ENCODE measurements at places on chromosomes 7 and 10. TPM values are rescaled to one million over a fixed set of nuclear protein-coding genes. Genes with fewer than 3 reads are reported as not detected.

KIF11 gene
- total RNA-seq: 1.8 TPM

C10orf62 gene
- total RNA-seq: not detected

DNA sequence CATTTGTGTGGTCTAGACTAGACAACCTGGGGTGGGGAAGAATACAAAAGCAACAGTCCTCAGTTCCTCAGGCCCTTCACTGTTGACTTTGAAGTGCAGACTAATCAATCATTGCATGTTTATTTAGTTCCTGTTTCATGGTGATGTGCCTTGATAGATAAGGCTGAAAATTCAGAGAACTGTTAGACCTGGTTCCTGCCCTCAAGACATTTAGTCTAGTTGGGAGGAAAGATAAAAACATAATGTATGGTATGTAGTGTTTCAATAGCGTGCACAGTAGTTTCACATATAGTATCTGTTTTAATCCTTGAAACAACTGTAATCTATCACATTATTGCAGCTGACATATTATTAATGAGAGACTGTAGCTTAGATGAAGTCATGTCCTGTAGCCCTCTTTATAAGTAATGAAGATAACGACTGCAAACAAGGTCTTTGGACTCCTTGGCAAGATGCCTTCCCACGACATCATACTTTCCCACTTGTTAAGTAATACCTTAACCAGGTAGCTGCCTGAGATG lies 124.0 kb downstream of the CELF2 start:
- H3K36me3 ChIP-seq: no peaks in the 10 kb centered on the region
- H3K4me3 ChIP-seq: no peak overlapping the region
- H3K27me3 ChIP-seq: no peaks in the 10 kb centered on the region
- no peak for DNase-seq
- H3K27ac ChIP-seq: no peak overlapping the region
- H3K4me1 ChIP-seq: peaks cover 22% of the 10 kb centered on the region

- no peak overlapping the region for H3K27ac ChIP-seq
- H3K4me1 ChIP-seq: peaks cover 14% of the 10 kb centered on the region
- no peaks in the 10 kb centered on the region for H3K36me3 ChIP-seq
Observed at GRCh38 chr7:129168231-129169021, 20.0 kb upstream of the SMO start.

DNA sequence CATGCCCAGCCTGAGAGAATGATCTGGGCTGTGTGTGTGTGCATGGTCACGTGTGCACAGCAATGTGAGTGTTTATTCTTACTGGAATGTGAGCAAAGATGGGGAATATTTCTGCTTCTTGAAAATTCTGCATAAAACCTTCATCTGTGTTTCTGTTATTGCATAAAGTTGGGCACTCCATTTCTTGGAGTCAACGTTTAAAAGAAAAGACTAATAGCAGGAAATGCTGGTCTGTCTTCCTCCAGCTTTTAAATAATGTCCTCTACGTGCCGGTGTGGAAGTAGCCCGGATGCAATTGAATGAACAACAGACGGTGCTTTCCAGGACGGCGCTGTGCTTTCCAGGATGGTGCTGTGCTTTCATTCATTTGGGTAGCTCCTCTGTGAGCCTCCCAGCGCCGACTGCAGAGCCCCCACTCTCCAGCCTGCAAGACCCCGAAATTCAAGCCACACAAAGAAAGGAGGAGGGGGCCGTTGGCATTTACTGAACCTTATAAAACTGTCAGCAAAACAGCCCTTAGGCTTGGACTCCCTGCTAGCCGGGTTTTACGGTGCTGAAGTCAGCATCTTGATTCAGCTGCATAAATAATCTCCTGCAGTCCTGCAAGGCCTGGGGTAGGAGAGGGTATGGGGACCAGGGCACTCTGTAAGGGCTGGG lies 158.2 kb upstream of the PRKCQ start:
- H3K36me3 ChIP-seq: no peaks in the 10 kb centered on the region
- peaks cover 11% of the 10 kb centered on the region for H3K4me1 ChIP-seq
- peaks cover 3% of the 10 kb centered on the region for H3K27me3 ChIP-seq
- DNase-seq: no peak
- H3K4me3 ChIP-seq: no peak overlapping the region
- no peak overlapping the region for H3K27ac ChIP-seq

DNA sequence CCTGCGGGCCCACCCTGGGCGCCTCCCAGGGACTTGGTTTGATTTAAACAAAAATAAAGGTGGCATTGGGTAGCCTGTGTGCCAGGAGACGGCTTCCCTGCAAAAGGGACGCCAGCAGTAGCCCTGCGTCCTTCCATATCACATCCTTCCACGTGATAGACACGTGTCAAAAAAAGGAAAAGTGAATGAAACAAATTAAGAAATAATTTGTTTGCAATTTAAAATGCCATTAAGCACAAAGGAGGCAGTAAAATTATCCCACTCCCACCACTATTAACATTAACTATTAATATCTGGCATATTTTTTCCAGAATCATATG lies 7.6 kb downstream of the TACR2 start:
- peaks cover 3% of the 10 kb centered on the region for H3K36me3 ChIP-seq
- peaks cover 37% of the 10 kb centered on the region for H3K4me1 ChIP-seq
- H3K4me3 ChIP-seq: peak overlapping the region; percentile 51
- H3K27ac ChIP-seq: peak overlapping the region; percentile 92
- no peaks in the 10 kb centered on the region for H3K27me3 ChIP-seq
- no peak for DNase-seq

Measured in lower lobe of right lung (tissue), 2 donors.